NCI-H1436 (cell line): ENCODE measurements at places on chromosomes 5 and 9.

- no peak for DNase-seq
Observed at GRCh38 chr9:108951578-108951977, 17.4 kb downstream of the ABITRAM start.

- no peak for DNase-seq
Observed at GRCh38 chr9:30178610-30179009, 2205.8 kb upstream of the ACO1 start.

DNA sequence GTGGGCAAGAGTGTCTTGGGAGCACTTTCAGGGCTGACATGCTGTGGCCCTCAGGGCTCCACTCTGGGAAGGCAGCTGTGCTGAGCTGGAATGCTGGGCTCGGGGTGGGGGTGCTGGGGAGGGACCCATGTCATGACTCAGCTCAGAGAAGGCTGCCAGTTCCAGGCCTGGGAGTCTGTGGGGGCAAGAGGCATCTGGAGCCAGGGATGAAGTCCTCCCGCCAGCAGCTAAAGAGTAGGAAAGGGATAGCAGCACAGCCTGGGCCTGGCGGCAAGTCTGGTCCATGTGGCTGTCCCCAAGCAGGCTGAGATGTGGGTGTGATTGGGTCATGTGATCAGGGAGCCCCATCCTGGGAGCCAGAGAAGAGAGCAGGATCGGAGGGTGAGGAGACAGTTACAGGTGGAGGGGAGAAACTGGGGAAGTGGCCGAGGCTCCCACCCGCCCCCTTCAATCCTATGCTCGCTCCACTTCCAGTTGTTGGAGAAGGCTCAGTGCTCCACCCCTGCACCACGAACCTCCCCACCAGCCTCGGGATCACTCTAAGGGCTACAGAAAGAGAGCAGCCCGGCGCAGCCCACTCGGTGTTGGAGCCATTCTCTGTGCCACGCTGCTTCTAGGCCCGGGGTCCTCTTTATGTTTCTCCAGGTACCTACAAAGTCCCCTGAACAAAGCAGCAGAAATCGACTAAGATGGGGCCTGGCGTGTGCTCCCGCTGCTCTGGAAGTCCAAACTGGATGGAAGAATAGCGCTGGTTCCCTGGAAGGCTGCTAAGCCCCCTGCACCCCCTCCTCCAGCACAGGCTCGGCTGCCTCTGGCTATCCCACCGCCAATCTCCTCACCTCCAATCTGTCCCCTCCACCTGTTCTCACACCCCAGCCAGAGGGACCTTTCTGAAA is 12.0 kb downstream of the PDGFRB start:
- no peak for DNase-seq

DNA sequence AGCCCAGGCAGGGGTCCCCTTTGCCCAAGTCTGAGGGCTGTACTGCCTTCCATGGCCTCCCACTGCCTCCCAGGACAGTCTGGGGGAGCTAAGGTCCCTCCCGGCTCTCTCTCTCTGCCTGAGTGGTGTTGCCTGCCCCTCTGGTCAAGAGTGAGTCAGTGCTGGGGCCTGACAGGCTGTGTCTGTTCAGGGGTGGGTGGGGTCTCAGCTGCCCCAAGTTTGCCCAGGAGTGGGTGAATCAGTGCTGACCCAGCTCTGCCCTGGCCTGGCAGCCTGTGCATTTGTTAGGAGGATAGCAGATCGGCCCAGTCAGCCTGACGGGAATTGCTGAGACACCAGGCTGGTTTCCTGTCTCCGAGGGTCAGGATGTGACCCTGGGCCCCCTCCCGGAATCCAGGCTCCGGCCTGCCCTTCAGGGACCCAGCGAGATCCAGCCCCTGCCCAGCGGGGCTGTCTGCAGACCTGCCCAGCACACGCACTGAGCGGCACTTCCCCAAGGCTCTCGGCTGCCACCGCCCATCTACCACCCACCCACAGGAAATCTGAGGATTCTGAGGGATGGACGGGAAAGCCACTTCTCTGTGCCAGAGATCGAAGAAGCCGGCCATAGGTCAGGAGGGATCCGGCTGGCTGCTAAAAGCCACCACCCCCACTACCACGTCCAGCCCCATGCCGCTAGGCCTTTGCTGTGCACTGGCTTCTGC is 15.9 kb downstream of the ENG start:
- DNase-seq: no peak

DNA sequence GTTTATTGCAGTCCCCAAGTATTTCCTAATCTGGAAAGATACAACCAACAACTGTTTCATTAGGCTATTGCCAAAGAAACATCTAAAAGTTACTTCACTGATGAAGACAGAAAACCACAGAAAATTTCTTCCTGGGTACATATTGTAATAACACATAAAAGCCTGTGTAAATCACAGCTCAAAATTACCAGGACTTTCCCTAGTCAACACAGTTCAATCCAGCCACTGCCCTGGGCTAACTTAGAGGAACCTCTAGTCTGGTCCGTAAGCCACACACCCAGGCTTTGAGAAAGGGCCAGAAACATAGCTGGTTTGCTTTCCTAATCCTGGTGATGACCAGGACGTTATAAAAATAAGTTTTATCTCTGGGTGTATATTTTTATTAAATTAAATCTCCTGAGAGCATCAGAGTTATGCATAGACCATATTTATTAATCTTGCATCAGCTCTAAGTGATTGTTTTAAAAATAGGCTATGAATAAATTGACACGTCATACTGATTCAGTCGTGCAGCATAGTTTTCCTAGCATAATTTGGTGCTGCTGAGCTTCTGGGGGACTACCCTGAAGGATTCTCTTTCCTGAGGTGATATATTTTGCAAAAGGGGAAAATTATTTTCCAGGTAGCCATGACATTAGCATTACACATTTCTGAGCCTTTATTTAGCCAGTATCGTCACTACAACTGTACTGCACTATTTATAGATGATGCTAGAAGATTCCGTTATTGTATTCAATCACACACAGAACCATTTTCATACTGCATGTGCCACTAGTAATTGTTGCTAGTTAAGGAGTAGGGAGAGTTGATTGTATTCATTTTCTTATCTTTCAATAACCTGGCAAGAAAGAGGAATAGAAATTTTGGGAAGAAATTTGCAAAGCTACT is 12.6 kb upstream of the MUSK start:
- DNase-seq: no peak

DNA sequence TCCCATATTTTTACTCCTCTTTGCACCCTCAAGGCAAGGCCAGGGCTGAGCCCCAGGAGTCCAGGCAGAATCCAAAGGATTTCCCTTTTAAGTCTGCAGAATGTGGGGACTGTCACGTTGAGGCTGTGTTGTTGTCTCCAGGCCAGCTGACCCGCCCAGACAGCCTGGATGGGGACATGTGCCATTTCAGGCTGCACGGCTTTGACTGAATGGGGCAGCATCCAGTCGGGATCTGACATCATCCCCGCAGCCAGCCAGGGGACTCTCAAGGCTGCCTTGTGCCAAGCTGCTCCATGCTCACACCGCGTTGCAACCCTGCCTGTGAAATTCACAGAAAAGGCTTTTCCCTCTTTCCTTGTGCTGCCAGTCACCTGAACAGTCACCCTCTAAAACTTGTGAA is 2.2 kb upstream of the ZNF366 start:
- DNase-seq: no peak

DNA sequence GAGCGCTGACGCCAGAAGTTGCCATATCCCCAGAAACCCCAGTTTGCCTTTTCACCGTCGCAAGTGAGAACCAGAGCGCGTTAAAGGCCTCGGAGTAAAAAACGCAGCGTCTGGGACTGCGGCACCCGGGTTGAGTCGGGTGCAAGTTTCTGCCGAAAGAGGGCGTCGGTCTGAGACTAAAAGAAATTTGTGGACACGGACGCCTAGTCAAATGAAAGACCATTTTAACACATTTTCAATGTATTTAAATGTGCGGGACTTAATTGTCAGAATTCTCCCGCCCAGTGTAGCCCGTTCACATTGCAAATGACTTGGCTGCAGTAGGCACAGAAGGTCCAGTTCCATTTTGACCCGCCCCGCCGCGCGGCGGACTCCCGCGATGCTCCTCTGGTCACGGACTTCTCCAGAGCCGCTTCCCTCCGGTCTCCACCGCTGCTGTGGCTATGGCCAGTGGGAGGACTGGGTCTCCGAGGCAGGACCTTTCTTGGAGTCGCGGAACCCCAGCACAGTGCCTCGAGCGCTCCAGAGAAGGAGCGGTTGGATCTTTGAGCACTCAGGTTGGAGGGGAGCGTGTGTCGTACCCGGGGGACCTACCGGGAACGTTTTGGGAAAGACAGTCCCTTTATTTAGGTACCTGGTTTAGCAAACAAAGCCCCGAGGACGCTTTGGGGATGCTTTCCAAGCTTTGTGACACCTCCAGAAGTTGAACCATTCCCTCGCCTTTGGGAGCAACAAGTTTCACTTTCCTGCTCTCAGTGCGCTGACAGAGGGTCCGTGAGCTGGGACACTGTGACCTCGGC is 1.2 kb upstream of the NPR3 start:
- DNase-seq: no peak

DNA sequence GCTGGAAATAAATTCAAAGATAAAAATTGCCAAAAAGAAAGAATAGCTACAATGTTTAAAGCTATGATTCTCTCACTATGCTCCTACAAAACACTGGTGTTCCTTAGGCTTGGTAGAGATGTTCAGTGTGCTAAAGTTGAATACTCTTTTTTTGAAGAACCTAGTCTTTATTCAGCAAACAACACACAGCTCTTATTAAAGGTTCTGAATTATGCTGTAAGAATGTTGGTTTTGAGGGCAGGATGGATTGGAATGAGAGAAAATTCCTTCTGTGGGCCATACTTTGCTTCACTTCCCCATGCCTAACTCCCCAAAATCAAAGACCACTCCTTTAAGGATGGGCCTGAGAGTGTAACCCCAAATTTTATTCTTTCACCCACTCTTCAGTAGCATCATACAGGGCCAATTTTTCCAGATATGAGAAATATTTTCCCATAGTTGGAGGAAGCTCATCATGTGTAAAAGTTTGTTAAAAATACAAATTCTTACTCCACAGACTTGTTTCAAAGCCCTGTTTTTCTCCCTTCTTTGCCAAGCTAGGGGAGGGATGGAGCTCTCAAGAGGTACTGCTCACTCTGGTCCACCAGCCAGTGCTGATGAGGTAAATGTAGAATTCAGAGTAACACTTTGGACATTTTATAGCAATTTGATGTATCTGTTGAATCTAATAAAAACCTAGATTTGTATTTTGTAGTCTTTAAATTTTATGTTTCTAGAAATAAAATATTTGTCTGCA is 99.3 kb downstream of the GDNF start:
- DNase-seq: no peak

DNA sequence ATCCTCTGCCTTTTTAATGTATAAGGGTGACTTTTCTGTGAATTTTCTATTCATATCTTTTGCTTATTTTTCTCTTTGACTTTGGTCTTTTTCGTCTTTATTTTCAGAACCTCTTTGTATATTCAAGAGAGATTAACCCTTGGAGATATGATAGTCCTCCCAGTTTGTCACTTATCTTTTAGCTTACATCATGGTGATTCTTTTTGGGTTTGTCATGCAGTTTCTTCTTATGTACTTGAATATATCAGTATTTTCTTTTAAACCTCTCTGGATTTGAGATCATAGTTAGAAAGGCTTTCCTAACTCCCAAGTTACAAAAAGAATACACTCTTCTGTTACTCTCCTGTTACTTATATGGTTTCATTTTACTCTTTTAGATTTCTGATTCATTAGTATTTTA is 27.5 kb upstream of the GPR21 start:
- no peak for DNase-seq

- DNase-seq: no peak
Observed at GRCh38 chr5:143592648-143593047, 189.2 kb upstream of the NR3C1 start.

GRCh38 chr5:132428484-132429462 is 59.3 kb downstream of the SLC22A5 start:
- DNase-seq: no peak

- no peak for DNase-seq
Observed at GRCh38 chr9:35526087-35526801, 36.3 kb downstream of the RUSC2 start.

GRCh38 chr9:133640160-133640559 is 4.0 kb downstream of the DBH start:
- DNase-seq: no peak

DNA sequence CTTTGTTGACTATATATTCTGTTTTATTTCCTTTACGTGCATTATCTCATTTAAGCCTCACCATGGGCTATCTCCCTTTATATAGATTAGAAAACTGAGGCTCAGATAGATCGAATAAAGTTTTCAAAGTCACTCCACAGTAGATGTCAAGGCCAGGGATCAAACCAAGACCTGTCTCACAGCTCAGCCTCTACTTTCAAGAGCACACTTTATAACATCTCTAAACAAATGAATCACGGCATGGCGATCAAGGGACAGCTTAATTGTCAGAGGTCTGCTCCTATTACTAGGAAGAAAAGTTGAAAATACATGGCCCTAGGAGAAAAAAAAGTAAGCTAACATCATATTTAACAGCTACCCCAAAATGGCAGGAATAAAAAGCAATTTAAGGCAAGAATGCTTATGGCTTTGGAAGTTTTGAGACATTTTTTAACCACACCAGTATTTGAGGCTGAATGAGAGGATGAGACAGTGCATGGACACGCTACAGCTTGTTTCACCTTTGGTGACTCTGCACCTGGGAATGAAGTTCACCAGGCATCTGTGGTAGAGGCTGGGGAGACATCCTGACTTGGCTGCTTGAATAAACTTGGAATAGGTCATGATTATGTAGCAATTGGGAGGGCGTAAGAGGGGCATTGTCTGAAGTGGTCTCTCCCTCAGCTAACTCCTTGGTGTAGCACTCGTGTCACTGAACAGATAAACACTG is 486.8 kb upstream of the WWC1 start:
- no peak for DNase-seq

- no peak for DNase-seq
Observed at GRCh38 chr9:100590481-100590880, 12.6 kb downstream of the CAVIN4 start.

DNA sequence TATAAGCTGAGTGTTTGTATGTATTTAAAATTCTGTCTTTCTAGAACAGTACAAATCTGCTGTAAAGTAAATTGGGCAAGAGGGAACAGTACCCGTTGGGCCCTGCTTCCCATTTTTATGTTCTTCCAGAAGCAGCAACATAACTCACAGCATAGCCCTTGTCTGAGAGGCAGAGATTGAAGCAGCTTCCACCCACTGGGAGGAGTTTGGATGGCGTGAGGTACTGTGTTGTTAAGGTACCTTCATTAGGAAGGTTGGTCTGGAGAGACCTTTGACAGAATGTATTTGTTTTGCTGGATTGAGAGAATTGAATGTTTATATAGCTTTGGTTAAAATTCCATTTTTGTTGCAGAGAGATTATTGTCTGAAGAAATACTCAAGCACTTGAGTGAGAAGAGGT is 24.8 kb downstream of the RAI14 start:
- no peak for DNase-seq
